Articular chondrocyte of knee joint (primary cell): ENCODE measurements at places on chromosomes 13 and 19. TPM values are rescaled to one million over a fixed set of nuclear protein-coding genes. Genes with fewer than 3 reads are reported as not detected.

YJEFN3 gene
- 0.54 and 0.65 TPM in 2 replicates for total RNA-seq

FCGBP gene
- 0.13 and 0.76 TPM in 2 replicates for total RNA-seq

NPHS1 gene
- total RNA-seq: not detected in 2 replicates

COL4A2 gene
- 79.6 and 111 TPM in 2 replicates for total RNA-seq

FFAR1 gene
- not detected in 2 replicates for total RNA-seq

ZNF491 gene
- 5.6 and 7.5 TPM in 2 replicates for total RNA-seq

CBY2 gene
- not detected in 2 replicates for total RNA-seq

CASP14 gene
- total RNA-seq: not detected in 2 replicates

PSG3 gene
- not detected in 2 replicates for total RNA-seq

AKAP8L gene
- total RNA-seq: 39.5 and 40.1 TPM in 2 replicates

PRODH2 gene
- total RNA-seq: not detected in 2 replicates

ZNF132 gene
- total RNA-seq: 8.0 and 8.8 TPM in 2 replicates

CGB8 gene
- total RNA-seq: not detected in 2 replicates

LACC1 gene
- total RNA-seq: 12.6 and 13.6 TPM in 2 replicates

TEX26 gene
- total RNA-seq: 0.11 and 0.26 TPM in 2 replicates

CNN1 gene
- 1.0 and 1.1 TPM in 2 replicates for total RNA-seq

PEAK3 gene
- not detected in 2 replicates for total RNA-seq

PTH2 gene
- not detected in 2 replicates for total RNA-seq

C1QTNF9B gene
- total RNA-seq: not detected in 2 replicates

POLRMT gene
- 15.9 and 18.4 TPM in 2 replicates for total RNA-seq

TUBA3C gene
- not detected in 2 replicates for total RNA-seq

FXYD7 gene
- not detected in 2 replicates for total RNA-seq

RNF225 gene
- total RNA-seq: 0.13 TPM in 1 of 2 replicates, not detected in the other

ACP7 gene
- total RNA-seq: not detected in 2 replicates

CGB1 gene
- total RNA-seq: not detected in 2 replicates

IL11 gene
- total RNA-seq: 1.2 and 1.4 TPM in 2 replicates

MOB3A gene
- 22.6 and 22.9 TPM in 2 replicates for total RNA-seq

C19orf67 gene
- not detected in 2 replicates for total RNA-seq

TTC9B gene
- total RNA-seq: not detected in 2 replicates

SIGLEC12 gene
- not detected in 2 replicates for total RNA-seq

ELSPBP1 gene
- not detected in 2 replicates for total RNA-seq

PSG6 gene
- total RNA-seq: 0.22 TPM in 1 of 2 replicates, not detected in the other

ATP4A gene
- total RNA-seq: not detected in 2 replicates

RFPL4A gene
- total RNA-seq: not detected in 2 replicates

CGB5 gene
- total RNA-seq: not detected in 2 replicates

GPR12 gene
- total RNA-seq: not detected in 2 replicates

KLK5 gene
- not detected in 2 replicates for total RNA-seq

MTRF1 gene
- 12.5 and 15.1 TPM in 2 replicates for total RNA-seq
